Daoy (cell line): ENCODE measurements at places on chromosomes 11 and 22. TPM values are rescaled to one million over a fixed set of nuclear protein-coding genes. Genes with fewer than 3 reads are reported as not detected.

CYB561A3 gene
- total RNA-seq = 12.4 and 14.6 TPM in 2 replicates

DNA sequence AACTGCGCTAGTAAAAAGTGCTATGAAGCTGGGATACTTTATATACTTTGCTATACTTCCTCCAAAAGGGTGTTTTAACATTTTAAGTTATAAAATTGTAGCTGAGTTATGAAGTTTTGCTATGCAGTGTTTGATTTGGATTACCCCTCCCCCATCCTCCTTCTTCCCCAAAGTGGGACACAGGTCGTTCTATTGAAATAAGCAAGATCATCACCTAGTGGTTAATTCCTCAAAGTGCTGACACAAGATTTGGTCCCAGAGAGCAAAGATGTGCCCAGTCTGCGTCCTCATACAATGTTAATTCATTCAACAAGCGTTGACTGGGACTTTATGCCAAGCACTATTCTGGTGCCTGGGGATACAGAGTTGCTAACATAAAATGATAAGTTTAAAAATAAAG is 78.5 kb downstream of the SPON1 start:
- DNase-seq = no peak

- no peak for DNase-seq
Measured at GRCh38 chr11:109819410-109819809, 273.8 kb upstream of the ZC3H12C start.

DNA sequence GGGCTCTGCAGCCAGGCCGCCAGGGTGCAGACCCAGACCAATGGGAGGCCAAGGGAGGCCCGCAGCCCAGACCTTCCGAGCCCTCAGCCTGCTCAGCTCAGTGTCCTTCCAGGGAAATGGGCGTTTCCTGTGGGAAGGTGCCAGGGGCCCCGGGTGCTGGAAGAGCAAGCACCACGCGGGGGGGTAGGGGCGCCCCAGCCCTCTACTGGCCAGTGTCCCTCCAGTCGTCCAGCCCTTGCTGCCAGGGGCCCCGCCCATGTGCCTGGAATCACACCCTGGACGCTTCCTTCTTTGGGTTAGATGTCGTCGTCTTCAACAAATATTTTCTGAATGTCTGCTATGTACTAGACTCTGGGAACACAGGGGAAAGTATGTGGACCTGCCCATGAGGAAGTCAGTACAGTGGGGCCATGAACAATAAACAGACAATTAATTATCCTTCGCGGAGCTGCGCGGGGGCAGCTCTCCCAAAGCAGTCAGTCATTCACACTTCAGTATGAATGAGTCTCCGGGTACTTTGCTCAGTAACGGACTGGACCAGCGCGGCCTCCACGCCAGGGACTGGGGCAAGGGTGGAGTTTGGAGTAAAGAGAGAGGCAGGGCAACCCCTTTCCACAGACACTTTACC is 60.2 kb downstream of the CDKN1C start:
- peak; percentile 27 for DNase-seq

DNA sequence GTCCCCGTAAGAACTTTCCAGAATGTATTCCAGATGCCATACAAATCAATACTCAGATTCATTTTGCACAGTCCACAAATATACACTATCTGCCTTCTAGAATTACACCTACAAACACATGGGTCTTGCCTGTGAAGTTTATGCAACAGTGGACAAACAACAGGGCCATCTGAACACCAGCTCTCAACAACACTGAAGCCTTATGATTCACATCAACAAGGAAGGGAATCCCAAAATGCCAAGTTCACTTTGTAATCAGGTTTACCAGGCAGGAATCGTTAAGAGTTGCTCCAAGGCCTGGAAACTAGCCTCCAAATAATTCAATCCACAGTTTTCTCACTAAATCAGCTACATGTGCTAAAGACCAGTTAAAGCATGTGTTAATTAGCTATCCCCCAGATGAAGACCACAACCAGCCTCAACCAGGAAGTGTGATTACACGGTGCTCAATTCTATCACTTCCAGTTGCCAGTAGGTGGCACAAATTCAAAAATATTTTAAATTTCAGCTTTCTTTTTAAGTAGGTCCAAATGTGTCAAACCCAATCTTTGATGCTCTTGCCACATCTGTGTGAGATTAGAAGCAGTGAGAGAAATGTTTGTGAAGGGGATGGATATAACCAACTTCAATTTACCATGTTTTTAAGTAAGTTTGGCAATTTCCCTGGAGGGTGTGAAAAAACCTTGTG is 139.1 kb upstream of the BDNF start:
- no peak for DNase-seq

PTPN5 gene
- total RNA-seq = 0.29 TPM in 1 of 2 replicates, not detected in the other

TTC12 gene
- total RNA-seq = 6.9 and 9.9 TPM in 2 replicates

DNA sequence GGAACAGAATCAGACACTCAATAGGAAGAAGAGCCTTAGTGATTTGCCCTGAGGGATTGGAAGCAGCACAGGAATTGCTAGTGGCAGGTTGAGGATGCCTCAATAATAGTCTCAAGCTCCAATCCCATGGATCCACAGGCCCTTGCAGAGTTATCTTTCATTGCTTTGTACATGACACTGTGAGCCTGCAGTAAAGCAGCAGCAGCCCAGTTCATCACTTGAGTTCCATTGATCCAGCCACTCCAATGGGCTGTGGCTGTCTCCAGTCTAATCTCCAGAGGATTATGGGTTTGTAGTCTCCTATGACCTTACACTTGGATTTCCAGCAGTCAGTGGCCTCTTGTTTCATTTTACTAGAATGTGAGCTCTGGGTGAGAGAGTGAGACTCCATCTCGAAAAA is 45.4 kb downstream of the AAMDC start:
- no peak for DNase-seq

CRYBB1 gene
- total RNA-seq = not detected in 2 replicates

SLC7A4 gene
- total RNA-seq = not detected in 2 replicates

DNA sequence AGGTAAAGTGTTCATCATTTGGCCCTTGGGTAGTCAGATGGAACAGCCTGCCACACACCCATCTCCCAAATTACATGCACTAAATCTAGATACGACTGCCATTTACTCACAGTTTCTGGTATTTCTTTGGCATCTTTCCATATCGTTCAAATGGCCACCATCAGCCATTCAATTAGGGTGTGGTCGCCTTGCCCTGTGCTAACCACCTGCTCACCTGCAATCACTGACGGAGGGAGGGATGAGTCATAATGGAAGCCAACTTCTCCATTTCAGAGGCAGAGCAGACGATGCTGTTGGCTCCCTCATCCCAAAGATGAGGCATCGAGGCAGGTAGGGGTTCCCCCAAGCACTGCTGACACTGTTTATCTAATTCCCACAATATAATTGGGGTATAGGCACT is 14.6 kb downstream of the MS4A6A start:
- no peak for DNase-seq

DNA sequence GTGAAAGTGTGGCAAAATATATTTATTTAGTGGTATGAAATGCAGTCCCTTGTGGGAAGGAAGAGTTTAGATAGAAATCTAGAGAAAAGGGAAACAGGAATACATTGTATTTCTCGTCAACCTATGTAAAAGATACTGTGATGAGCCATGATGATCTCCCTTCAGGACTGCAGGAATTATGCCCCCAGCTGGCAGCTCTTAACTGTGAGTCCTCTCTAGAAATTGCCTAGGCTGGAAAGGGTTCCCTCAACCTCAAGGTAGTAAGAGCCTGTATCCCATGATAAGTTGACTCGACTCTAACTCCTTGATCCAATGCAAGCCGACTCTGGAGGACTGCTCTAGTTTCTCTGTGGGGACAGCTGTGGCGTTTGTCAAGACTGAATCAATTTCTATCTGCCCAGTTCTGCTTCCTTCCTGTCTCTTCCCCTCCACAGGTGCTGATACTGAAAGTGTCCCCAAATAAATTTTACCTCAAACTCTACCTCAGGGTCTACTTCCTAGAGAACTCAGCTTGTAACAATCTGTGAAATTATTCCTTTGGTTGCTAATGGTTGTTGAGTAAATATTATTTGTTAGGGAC is 897.3 kb downstream of the METTL15 start:
- DNase-seq = no peak

DNA sequence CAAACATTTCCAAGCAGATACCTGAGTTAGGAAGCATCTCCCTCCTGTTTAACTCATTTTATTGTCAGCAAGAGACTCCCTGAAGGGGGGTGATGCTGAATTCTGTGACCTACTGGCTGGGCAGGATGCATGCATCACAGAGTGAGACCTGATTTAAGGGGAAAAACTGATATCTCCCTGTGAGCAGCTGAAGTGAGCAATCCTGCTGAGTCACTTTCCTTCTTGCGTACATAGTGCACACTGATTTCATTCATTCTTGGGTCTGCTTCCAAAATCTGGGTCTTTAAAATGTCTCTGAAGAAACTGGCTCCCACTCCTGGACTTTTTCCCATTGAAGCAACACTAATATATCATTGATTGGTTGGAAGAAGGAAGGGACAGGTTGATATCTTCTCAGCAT is 23.3 kb downstream of the P4HA3 start:
- peak; percentile 81 for DNase-seq

DNA sequence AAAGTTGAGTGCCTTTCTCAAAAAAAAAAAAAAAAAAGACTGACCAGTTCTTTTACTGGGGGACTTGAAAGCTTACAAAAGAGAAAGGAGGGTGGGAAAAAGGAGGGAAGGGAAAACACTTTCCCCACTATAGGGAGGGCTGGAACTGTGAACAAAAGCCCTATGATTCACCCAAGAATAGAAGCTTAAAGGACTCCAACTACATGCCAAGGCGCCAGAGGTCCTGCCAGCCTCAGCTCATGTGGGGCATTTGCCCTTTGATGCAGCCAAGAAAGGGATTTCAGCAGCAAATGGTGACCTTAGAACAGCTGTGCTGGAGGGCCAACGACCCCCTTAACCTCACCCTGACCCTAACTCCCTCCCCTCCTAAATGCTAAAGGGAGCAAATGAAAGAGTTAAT is 160.0 kb downstream of the NTM start:
- no peak for DNase-seq

MPPED2 gene
- 0.74 TPM in 1 of 2 replicates, not detected in the other for total RNA-seq

- DNase-seq = no peak
Measured at GRCh38 chr11:119617340-119617713, 111.7 kb downstream of the NECTIN1 start.

SYT8 gene
- not detected in 2 replicates for total RNA-seq

DNA sequence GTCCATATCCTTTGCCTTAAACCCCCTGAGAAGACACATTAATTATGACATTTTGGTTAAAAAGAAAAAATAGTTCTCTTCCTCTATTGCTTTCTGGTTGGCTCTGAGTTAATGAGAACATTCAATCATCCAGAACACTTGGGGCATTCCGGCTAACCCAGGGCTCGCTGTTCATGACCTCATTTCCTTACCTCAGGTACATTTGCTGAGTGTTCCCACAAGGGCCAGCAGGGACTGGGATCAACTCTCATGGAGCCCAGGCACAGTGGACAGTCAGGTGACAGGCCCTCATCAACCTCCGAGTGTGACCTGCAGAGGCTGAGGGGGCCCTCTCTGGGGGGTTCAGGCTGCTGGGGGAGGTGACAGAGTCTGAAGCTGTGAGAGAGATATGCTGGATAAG is 98.9 kb downstream of the MYO18B start:
- DNase-seq = no peak

DNA sequence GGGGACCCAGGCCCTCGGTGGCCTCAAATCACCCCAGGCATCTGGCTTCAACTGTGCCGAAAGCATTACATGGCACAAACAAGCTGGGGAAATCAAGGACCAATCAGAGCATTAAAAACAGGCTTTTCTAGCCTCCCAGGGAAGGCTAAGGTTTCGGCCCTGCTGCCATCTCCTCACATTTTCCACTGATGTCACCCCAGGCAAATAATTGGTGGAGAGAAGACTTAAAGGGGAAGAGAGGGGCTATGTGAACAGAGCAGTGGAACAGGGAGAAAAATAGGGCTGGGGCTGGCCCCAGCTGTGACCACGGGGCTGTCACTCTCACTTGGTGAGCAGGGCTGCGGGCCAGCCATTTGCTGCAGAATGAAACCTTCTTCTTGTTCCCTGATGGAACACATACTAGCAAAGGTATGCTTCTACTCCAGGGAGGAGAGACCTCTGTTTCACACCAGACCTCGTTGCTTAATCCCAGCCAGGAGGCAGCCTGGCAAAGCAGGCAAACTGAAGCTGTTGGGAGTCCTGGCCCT is 581.3 kb downstream of the SOX6 start:
- no peak for DNase-seq

DNA sequence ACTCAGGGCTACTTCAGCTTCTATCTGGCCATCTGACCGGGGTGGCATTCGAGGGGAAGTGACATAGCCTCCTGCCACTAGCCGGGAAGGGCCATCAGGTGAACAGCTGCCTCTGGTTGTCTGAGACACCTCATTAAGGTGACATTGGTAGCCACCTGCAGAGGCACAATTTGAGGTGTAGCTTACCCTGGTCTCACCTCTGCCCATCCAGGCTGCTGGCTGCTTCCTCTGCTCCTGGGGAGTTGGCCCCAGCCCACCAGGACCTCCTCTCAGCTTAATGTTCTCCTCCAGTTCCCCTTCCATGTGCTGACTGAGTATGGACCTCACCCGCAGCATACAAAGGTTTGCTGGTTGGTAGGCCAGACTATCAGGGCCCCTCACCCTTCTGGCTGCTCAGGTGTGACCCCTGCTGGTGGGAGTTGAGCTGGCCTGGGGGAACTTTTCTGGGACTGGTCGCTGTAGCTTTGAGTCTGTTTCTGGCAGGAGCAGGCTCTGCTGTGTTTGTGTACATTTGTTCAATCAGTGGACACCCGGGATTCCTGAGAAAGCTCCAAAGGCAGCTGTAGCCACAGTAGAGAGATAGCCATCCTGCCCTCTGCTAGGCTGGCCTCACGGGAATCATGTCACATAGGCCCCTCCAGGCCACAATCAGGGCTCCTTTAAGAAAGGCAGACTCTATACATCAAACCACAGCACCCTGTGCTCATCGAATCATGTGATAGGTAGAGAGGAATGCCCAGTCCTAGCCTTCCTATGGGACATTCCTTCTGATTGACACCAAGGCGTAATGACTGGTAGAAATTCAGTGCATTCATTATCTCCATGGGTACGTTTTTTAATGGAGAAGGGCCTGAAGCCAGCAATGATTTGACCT is 295.1 kb upstream of the PLET1 start:
- peak; percentile 44 for DNase-seq

DNA sequence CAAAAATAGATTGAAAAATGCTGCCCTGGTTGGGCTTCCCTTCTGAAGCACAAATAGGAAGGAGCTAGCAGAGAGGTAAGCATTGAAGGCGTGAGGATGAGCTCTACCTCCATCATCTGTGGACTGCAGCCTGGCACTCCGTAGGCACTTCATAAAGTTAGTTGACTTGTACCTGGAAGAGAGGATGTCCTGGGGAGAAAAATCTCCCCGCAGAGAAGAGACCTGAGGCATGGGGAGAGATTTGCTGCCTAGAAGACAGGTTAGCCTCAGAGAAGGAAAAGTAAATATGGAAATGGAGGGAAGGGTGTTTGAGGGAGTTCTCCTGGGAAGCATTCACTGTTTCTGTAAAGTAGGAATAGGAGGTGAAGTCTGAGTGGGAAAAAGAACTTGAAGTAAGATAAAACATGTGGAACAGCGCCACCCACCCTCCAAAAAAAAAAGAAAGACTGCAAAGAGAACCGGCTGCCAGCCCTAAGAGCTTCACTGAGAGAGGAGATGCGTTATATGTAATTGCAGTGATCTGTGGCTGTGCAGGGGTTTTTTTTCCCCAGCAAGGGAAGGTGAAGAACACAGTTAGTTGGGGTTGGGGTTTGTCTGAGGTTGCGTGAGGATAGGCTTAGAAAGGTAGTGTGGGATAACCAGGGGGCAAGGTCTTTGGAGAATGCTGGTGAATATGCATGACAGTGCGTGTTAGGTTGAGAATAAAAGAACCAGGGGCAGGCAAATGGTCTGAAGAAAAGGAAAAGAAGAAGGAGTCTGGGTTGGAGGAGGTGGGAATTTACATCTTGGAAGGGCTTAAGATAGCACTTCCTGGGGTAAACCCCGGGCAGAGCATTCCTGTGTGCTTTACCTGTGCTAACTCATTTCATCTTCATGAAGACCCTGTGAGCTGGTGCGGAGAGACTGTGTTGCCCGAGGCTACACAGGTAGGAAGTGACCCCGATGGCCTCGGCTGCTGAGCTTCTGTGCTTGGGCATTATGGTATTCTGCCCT is 16.0 kb downstream of the TNRC6B start:
- DNase-seq = no peak
